Activated T-helper 1 cell treated with anti-CD3 and anti-CD28 coated beads, Interleukin-12 subunit alpha, Interleukin-12 subunit beta, Interleukin-2, Interleukin-4 antibody, amounts not matched to agents 30 ng/mL and 10 ng/mL and 1 ng/mL, durations not matched to agents 14 hours and 24 hours and 36 hours (primary cell): ENCODE measurements at places on chromosomes 16 and 17.

- H3K4me1 ChIP-seq, result peaks cover 10% of the 10 kb centered on the region
- H3K27me3 ChIP-seq, result peaks cover 3% of the 10 kb centered on the region
- no peak for DNase-seq
- H3K36me3 ChIP-seq, result peaks cover 15% of the 10 kb centered on the region
These were observed 89.8 kb downstream of the KPNA2 start for GRCh38 chr17:68125111-68125870.

GRCh38 chr17:29162082-29162908, 17.9 kb downstream of the MYO18A start:
- H3K4me3 ChIP-seq, result no peak overlapping the region
- peaks cover 23% of the 10 kb centered on the region for H3K4me1 ChIP-seq
- peaks cover 2% of the 10 kb centered on the region for H3K36me3 ChIP-seq
- H3K27ac ChIP-seq, result no peak overlapping the region

DNA sequence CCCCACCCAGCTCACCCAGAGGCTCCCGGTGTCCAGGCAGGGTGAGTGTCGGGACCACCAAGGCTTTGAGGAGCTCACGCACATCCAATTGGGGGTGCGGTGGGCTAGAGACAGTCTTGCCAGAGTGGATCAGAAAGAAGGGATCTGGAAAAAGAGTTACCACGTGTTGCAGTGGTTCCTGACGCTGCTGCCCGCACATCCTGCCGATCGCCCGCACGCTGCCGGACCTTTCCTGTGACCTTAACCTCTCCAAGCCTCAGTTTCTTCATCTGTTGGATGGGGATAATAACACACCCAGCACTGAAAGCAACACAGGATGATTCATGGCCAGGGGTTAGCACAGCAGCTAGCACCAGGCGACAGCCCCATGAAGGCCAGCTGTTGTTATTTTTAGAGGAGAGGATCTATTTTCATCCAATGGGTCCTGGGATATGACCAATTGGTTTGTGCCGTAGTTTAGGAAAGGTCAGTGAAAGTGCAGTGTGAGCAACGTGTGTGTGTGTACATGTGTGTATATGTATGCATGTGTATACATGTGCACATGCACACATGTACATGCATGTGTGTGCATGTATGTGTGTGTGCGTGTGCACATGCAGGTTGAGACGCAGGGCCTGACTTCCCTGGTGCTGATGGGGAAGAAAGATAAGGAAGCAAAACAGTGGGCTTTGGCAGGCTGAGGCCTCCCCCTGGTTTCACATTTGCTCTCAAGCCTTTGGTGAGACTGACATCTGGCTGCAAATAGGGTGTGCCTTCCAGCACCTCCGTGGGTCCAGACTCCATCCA, 2.5 kb downstream of the ITGAX start:
- DNase-seq, result no peak
- H3K36me3 ChIP-seq, result peaks cover 23% of the 10 kb centered on the region
- H3K4me3 ChIP-seq, result peak overlapping the region; percentile 36
- peaks cover 64% of the 10 kb centered on the region for H3K4me1 ChIP-seq
- H3K27ac ChIP-seq, result peak overlapping the region; percentile 82

- H3K4me1 ChIP-seq, result no peaks in the 10 kb centered on the region
- H3K36me3 ChIP-seq, result no peaks in the 10 kb centered on the region
- no peaks in the 10 kb centered on the region for H3K27me3 ChIP-seq
- H3K27ac ChIP-seq, result no peak overlapping the region
- no peak for DNase-seq
These were observed 67.2 kb upstream of the GNG13 start for GRCh38 chr16:867421-868385.

DNA sequence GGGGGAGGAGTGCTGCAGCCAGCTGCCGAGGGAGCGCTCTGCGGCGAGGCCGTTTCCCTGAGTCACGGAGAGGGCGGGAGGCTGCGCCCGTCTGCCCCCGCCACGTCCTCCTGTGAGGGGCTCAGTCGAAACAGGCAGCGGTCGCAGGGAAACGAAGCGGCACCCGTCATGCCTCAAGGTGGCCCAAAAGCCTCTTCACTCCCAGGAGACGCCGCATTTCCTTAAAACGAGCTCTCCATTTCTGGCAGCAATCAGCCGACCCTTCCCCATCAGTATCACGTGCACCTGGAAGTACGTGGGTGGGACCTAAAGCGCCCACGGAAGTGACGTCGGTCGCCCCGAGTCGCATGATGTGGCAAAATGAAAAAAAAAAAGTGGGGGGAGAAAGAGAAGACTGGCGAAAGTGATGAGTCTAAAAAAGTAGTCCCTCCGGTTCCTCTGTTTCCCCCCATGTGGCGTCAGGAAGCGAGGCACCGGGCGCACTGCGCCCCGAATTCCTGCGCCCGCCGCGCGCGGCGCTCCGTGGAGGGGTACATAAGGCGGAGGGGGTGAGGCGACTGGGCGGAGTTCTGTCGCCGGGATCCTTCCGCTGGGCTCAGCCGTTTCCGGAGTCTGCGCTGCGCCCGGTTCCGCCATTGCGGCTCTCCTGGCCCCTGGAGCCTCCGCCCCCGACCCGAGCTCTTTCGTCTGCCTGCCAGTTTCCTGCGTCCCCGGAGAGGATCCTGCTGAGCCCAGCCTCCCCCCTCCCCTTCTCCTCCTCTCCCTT, at the start of gene CLTC:
CLTC (plus strand) TSS at position 598 of the 766 bp plus-strand sequence. CDS start 237 bp downstream, outside the sequence.
- peaks cover 12% of the 10 kb centered on the region for H3K36me3 ChIP-seq
- peak within 1 kb of the TSS; percentile 100 for H3K27ac ChIP-seq
- peak; percentile 90 for DNase-seq
- no peaks in the 10 kb centered on the region for H3K27me3 ChIP-seq
